ENCODE measurements at places on chromosomes 3 and 15.

GRCh38 chr3:62818347-62818746, 56.9 kb downstream of the CADPS start:
- no peak for DNase-seq

DNA sequence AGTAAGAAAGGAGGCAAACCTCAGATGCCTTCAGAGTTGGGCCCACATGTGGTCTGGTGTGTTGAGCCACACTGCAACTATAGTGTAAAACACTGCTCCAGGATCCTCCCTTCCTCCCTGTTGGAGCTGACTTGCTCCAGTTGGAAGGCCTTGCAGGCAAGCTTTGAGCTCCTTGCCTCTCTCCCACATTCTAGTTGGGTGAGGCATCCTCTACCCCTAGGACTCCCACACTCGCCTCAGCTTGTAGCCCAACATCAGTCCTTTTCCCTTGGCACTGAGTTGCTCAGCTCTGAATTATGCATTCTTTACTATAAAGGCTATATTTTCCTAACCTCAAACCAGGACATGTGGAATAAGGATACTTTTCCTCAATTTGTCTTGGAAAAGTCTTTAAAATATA, 143.9 kb downstream of the NECTIN3 start:
- no peak for DNase-seq

DNA sequence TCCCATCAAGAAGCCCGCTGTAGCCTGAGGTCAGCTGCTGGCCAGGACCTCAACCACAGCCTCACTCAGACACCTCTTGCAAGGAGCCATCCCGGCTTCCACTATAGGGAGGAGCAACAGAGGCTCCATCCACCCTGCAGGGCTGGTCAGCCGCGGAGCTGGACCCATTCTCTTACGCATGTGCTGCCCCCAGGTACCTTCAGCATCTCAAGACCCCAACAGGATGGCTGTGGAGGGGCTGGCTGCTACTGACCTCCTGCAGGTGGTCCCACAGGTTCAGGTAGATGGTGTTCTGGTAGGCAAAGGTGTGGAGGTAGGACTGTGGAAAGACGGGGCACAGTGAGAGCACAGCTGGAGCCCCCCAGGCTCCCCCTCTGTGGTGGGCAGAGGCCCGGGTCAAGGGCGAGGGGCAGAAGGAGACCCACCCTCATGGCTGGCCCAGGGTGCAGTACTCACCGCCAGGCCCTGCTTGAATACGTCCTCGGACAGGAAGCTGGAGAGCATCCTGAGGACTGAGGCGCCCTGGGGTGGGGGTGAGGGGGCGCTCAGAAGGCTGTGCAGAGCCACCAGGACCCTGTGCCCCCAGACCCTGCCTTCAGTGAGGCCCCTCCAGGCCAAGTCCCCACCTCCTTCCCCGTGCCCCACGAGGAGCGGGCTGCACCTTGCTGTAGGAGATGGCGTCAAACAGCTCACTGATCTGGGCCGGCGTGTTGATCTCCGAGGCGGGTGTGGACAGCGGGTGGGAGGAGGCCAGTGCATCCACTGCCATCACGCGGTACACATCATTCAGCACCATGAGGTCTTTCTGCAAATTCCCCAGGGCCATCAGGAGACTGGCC, 11.4 kb downstream of the ANPEP start:
- DNase-seq, result no peak

GRCh38 chr3:25911525-25912295, 121.8 kb downstream of the OXSM start:
- no peak for DNase-seq

DNA sequence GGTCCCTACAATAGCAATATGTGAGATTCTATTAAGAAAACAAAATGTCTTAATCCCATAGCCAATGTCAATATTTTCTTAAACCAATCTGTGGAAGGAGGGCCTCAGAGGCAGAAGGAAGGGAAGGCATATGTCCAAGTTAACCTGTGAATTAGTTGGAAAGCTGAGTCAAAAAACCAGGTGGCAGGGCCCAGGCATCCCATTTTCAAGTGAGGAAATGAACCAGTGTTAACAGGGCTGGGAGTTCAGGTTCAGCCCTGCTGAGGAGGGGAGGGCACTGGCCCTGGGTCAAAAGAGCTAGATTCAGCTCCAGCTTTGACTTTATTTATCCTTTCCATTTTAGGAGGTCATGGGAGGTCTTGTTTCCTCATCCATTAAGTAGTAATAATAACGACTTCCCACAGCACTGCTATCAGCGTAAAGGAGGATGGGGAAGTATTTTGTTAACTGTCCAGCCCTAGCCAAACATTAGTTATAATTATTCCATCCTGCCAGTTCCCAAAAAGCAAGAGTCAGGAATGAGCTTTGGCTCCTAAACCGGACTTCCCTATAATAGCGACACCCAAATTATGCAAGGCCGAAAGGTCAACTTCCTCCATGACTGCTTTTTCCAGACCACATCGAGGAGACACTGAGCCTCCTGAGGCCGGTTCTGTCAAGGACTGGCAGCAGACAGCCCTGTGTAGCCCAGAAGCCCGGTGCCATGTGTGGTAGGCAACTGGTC, 3.2 kb downstream of the MASP1 start:
- no peak for DNase-seq

Measured in ACHN (cell line).